ENCODE measurements at places on chromosomes 5 and 9.

GRCh38 chr9:94993160-94993820, 266.8 kb downstream of the AOPEP start:
- DNase-seq: no peak

DNA sequence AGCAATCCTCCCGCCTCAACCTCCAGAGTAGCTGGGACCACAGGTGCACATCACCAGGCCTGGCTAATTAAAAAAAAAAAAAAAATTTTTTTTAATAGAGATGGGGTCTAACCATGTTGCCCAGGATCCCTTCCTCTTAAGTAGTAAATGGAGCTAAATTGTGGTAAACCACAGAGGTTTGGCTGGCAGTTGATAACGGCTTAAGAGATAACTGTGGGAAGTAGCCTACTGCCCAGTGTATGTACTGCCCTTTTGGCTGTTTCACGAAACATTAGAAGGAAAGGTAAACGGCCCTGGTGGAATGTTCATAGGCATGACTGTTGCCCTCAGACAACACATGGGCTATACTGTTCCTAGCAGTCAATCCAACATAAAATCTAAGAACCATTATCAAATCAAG, 44.4 kb downstream of the HMGCR start:
- no peak for DNase-seq

DNA sequence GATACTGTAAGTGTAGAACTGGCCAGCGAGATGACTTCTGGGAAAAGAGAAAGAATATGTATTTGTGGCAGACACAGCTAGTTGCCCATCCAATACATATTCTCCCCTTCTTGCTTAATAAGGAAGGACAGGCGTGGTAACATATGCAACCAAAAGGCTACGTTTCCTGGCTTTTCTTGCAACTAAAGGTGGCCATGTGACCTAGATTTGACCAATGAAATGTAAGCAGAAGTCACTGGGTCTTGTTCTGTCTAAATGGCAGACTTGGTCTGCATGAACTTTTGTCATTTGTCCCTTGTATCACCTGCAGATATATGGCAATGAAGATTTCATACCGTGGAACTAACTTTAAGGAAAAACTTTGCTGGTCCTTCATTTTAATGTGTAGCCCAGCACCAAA, 183.8 kb downstream of the CDH12 start:
- DNase-seq: no peak

- no peak for DNase-seq
These were observed 24.9 kb downstream of the CDKN2A start for GRCh38 chr9:21969011-21969940.

DNA sequence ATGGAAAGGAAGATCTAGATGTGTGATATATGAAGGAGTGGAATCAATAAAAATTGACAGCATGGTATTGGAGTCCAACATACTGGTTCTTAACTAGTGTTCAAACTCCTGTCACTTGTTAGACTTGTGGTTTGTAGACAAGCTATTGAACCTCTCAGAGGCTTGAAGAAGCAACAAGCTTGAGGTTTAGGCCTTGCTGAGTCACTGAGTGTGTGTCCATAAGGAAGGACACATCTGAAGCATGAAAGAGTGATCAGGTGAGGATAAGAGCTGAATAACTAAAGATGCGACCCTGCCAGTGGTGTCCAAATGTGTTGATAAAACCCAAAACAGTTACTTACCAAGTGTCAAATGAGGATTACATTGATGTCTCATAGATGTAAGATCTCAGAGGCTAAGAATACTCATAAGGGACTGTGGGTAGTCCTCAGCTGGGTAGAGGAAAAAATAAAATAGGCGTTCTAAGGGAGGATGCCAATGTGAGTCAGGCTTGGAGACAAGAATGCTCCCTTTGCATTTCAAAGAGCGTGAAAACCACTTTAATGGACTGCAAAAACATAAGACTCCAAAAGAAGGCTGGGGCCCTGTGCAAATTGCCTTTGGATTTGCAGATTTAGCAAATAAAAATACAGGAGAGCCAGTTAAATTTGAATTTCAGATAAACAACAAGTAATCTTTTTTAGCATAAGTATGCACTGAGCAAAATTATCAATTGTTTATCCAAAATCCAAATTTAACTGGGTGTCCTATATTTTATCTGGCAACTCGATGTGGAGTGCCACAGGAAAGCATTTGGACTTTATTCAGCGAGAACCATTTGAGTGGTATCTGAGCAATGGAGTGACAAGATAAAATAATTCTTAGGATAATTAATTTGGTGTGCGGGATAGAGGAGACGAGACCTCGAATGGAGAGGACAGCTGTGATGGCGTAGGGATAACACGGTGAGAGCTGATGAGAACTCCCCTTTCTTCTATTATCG, 757.3 kb upstream of the WWC1 start:
- DNase-seq: no peak

DNA sequence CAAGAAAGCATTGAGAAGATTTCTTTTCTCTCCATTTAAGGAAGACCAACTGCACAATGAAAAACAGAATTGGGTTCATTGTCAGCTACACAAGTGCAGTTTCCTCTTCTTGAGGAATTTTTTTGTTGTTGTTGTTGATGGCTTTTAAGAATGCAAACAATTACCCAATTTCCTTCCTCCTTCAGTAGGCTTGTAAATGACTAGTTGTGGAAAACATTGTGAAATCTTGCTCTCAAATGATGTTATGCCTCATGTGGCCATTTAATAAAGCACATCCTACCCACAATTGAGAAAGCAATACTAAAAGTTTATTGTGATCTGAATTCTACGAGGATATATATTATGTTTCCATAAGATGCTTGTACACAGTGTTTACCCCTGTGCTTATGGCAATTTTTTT, 171.6 kb downstream of the FAM174A start:
- no peak for DNase-seq

- DNase-seq: no peak
These were observed 990.5 kb downstream of the TLE1 start for GRCh38 chr9:80698725-80699410.

GRCh38 chr9:90365666-90366065, 277.0 kb downstream of the DIRAS2 start:
- no peak for DNase-seq

DNA sequence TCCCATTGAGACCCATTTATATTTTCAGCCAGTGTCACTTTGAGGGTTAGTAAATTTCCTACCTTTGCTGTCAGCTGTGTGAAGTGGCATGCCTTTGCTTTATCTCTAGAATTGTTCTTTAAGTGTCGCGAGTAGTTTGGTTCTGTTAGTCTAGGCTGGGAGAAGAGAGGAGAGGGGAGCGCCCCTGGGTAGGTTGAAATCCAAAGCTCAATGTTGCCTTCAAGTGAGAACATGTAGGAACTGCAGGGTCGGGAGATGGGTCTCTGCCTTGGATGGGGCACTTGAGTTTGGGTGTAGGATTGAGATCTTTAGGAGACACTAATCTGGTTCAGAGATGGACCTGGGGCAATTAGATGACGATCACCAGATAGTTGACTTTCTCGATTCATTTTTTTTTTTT, 46.3 kb downstream of the STC2 start:
- DNase-seq: no peak

DNA sequence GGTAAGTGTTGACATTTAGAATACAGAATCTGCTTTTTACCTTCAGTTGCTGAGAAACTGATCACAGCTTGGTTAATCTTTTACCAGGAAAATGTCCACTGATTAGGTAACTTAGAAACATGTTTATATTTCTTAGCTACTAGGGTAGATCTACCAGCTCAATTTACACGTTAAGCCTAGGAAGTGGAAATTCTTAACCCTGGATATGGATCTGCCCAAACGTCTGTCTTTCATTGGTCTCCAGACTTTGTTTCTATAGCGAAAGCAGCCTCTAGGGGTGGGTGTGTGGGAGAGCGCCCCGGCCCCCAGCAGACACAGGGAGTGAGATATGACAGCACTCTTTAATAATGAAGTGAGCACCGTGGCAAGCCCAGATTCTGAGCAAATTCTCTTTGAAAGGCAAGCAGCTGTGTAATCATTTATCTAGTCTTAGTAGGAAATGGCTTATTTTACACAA, 141.6 kb upstream of the ZNF608 start:
- no peak for DNase-seq

DNA sequence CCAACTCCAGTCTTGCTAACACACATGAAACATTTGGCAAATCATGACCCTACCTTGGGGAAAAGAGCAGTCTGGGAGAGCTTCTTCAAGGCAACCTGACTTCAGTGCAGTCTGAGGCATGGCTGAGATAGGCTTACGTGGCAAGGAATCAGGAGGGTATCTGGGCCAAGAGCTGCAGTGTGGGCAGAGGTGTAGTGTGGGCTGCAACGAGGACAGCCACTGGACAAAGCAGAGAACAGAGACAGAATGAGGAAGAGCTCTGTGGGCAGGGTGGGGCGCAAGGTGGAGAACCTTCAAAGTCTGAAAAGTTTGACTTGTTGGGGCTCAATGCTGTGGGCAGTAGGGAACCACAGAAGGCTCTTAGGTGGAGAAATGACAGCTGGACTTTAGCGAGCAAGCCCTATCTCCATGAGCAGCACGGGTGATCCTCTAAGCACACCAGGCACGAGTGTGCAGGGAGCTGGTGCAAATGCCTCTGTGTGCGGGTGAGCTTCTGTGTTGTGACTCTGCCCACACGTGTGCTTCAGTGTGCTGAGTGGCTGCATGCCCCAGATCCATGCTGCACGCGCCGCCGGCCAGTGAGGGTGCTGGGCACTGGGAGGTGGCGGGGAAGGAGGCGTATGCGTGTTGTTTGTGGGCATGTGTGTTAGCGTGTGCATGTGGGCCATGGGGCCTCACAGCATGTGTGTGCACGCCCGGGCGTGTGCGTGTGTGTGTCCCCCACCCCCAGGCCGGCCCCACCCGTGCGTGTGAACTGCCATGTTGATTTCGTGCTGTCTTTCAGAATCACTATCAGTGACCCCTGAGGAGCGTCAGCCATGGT, 23.3 kb downstream of the GOLGA2 start:
- DNase-seq: no peak

DNA sequence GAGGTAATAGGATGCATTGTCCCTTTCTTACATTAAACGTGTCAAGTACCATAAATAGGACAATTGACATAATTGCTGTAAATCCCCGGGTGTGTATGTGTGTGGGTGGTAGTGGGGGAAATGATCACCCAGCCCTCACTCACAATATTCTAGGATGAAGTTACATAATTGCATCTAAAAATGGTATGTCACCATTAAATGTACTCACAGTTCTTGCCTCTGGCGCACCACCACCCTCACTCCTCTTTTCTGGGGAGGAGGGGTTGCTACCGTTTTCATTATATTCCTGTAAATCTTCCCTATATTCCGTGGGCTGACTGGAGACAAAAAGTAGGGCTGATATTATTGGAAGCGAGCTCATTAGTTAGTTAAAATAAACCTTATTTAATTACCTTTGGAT, 563.8 kb downstream of the TLR4 start:
- no peak for DNase-seq

DNA sequence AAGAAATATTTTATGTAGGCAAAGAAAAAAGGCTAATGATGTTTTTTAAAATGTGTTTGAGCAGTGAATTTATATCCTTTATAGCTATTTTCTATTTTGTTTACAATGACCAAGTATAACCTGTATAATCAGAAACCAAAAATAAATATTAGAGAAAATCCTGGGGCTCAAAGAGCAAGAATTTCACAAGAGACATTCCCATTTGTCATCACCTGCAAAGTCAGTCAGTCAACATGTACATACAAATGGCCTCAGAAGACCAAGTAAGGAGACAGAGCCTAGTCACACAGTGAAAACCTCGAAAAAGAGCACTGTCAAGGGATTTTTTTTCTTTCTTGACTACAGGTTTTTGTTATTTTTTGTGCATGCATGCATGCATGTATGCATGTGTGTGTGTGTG, 231.4 kb downstream of the GLIS3 start:
- DNase-seq: no peak

DNA sequence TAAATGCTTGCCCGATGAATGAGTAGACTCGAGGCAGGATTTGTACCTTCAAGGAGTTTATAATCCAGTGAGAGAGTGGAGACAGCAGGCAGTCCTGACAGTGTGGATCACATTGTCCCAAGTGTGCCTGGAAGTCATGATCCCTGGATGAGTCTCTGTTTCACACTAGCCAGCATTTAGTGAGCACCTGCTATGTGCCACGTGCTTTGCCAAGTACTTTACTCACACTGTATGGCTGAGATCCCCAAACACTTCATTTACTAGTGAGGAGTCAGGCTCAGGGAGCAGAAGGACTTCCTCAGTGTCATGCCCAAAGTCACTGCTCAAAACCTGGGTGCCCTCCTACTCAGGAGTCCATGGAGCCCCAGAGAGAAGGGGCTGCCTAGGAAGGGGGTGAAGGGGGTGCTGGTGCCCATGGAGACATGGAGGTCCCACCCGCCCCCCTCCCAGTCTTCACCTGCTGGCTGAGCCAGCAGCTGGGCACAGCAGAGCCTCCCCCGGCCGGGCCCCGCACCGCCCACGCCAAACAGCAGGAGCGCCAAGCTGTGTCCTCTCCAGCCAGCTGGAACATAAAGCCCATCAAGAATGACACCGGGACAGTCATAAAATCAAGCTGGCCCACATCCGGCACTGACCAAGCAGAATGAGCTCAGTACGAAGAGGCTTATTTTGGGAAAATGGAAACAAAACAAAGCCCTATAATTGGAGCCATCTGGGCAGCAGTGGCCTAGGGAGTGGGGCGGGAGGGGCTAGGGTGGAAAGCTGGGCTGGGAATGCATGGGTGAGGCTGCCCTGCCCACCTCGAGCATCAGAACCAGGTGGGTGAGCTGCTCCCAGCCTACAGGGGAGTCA, 10.6 kb downstream of the LAMC3 start:
- DNase-seq: no peak

DNA sequence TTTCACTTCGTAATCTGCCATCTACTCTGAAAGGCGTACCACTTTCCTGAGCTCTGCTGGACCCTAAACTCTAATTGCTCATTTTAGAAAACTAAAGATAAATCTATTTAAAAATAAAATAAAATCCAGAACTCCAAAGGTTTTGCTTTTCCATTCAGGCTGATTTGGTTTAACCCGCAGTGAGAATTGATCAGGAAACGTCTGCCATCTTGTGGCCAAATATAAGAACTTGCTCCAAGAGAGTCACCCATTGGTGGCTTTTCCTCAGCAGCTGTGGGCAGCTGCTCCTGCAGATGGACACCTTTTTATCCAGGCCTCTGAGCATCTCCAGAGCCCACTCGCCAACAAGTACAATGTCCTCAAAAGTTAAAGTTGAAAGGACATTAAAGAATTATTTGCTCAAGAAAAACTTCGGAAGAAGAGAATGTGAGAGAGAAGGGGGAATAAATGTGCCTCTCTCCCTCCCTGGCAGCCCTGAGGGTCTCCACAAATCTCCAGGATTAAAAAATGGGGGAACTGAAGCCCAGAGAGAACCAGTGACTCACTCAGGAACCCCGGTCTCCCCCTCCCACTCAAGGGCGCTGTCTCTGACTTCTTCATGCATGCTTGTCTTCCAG, 4.1 kb downstream of the SAXO1 start:
- DNase-seq: no peak

DNA sequence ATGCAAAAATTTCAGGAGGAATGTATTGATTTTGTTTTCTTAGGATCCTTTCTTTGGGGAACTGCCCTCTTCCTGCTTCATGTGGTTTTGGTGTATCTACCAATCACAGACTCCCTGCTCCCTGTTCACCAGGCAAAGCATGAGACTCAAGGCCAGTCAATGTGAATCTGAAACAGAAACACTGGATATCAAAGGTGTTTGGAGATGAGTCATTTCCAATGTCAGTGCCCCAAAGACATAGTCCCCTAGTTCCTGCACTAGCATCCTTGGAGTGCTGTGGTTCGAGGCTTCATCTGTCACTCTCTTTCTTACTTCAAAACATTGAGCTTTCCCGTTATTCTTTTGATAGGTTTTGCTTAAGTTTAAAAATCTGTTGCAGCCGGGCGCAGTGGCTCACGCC, 8.1 kb downstream of the PPP3R2 start:
- no peak for DNase-seq
